CD4-positive, alpha-beta T cell treated with Interferon gamma for 1 hour (primary cell): ENCODE measurements at places on chromosomes 3 and 15.
A peak's percentile ranks its signal among the peaks of the same experiment; 100 is the strongest.

DNA sequence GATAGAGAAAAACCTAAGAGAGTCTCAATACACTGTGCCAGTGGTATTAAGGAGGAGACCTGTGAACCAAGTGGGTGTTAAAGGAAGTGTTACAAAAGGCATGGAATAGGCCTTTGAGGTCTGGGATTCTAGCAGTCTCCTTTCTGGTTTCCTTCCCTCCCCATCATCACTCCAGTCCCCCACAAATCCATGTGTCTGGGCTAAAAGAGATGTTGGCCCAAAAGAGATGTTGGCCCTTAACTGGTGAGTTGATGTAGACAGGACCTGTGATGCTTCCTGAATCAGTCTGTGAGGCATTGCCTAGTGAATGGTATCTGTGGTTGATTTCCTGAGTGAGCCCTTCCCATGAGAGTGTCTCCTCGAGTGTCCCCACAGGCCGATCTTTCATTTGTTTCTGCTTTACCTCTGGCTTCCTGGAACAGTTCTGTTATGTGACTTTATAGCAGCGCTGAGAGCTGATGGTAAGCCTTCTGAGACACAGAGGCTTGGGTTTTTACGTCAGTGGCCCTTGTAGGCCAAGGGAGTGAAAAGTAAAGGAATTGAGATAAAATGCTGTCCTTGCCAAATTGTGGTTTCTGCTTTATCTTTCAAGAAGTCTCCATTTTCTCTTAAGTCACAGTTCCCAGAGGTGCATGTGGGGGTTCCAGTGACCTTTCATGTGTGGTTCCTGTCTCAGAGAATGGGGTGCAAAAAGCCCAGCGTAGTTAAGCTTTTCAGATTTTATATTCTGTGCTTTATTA is 87.8 kb downstream of the KLHL25 start:
- DNase-seq = peak; percentile 62

- DNase-seq = no peak
Observed at GRCh38 chr3:195204360-195205163, 66.4 kb downstream of the XXYLT1 start.

GRCh38 chr3:115859002-115859807 is 235.9 kb downstream of the GAP43 start:
- DNase-seq = no peak

DNA sequence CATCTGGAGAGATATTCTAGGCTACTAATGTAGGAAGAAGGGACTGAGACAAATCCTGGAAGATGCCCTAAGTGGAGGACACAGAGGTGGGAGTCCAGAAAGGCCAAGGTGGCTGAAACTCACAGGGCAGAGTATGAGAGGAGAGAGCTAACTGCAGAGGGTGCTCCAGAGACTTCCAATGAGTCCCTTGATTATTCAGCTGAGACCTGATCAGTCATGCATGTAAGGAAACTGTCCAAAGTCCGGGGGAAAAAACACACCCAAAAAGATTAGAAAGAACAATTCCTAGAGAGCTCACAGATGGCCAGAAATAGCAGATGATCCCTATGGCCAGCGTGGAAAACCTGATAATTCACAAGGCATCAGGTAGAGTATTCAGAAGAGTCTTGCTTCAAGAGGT is 18.7 kb upstream of the FOXP1 start:
- no peak for DNase-seq

GRCh38 chr3:116141724-116142123 is 303.6 kb downstream of the LSAMP start:
- DNase-seq = no peak
